Hematopoietic multipotent progenitor cell treated with erythropoietin and hydrocortisone succinate and interleukin-3 and kit ligand, for 15 days (in vitro differentiated cells): ENCODE measurements at places on chromosomes 3 and 15.
A peak's percentile ranks its signal among the peaks of the same experiment; 100 is the strongest.

DNA sequence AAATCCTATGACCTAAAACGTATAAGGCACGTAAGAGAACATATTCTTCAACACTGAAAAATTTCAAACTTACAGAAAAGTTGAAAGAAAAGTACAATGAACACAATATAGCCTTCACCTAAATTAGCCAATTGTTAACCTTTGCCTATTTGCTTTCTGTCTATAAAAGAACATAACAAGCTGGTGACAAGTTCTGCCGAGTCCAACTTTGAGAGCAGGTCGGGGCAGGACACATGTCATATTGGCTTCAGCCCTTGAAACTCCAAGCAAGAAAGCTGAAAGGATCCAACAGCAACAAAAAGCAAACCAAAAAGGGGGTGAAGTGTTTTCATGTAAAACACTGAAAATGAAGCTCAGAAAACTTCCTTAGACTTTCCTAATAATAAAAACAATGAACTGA, 59.1 kb downstream of the TBC1D2B start:
- no peak for DNase-seq

DNA sequence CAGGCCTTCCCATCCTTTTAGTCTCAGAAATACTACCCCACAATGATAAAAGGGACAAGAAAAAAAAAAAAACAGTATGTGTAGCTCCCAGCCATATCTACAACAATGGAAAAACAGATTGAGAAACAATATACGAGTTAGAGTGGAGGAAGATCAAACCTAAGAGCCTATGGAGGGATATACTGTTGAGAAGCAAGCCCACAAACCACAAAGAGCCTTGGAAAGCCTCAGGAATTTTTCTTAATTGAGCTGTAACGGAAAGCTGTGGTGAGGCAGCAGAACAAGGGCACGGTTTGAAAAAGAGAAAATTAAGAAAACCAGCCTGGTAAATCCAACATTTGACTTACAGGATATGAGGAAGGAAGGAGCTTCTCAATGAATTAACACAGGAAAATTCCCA, 21.4 kb downstream of the KPNA1 start:
- no peak for DNase-seq

- no peak for DNase-seq
Measured at GRCh38 chr15:89043031-89044002, 44.9 kb upstream of the ABHD2 start.

- DNase-seq: no peak
Measured at GRCh38 chr3:3192286-3192675, 12.8 kb upstream of the CRBN start.

GRCh38 chr3:25556447-25556846, 108.3 kb downstream of the TOP2B start:
- no peak for DNase-seq

- DNase-seq: no peak
Measured at GRCh38 chr3:120040813-120041377, 53.4 kb downstream of the GSK3B start.

DNA sequence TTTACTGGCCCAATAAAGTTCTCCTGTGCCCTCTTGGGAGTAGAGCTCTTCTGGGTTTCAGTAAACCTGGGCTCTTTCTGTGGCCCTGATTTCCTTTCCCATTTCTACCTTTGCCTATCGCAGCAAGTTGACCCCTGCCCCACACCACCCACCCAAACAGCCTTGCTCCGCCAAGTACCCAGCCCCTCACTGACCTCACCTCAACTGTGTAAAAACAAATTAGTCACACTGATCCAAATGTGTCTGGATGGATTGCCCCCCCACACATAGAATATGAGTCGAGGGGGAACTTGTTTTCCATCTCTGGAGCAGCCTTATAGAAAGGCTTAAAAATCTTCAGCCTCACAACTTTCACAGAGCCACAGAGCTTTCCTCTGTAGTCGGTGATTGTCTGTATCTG, 28.6 kb upstream of the VEPH1 start:
- no peak for DNase-seq

DNA sequence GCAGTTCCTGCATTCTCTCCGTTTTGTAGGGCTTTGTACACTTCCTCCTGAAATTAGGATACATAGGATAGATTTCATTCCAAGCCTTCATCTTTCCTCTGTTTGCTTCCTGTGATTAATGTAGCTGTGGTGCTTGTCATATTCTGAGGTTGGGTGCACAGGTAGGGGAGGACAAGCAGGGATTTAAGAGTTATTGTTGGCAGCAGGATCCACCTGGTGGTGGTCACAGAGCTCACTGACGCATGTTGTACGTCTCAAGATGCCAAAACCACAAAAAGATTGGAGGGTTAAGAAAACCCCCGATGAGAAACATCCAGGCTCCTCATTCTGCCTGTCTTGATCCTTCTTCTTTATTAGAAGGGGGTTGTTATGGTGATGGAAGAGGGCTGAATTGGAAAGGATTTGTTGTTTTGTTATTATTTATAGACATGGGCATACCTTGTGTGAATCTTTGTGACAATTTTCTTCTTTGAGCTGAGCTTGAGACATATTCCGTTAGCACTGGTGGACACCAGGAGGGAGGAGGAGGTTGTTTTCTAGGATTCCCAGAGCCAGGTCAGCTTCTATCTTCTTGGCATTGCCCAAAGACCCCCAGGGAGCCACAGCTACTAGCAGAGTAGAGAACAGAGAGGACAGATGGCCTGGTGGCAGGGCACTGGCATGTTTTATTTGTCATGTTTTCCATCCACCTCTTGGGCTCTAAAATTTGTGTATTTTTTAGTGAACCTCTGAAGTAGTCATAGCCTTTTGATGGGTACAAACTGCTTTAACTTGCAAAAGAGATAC, 57.7 kb upstream of the LARS2 start:
- peak; percentile 6 for DNase-seq

DNA sequence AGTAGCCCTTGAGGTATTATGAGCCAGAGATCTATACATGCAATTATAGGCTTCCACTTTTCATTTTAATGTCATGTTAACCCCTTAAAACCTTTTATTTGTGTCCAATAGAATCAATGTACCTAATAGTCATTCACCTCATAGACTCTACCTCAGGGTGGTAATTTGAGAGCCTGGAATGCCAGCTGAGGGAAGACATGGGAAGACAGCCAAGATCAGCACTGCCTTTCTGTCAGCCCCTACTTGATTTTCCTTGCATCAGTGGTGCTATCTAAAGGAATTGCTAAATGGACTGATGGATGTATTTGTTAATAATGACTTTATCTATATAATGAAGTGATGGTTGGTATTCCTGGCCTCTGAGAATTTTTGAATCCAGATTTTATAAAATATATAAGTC, 113.3 kb upstream of the GBE1 start:
- no peak for DNase-seq

DNA sequence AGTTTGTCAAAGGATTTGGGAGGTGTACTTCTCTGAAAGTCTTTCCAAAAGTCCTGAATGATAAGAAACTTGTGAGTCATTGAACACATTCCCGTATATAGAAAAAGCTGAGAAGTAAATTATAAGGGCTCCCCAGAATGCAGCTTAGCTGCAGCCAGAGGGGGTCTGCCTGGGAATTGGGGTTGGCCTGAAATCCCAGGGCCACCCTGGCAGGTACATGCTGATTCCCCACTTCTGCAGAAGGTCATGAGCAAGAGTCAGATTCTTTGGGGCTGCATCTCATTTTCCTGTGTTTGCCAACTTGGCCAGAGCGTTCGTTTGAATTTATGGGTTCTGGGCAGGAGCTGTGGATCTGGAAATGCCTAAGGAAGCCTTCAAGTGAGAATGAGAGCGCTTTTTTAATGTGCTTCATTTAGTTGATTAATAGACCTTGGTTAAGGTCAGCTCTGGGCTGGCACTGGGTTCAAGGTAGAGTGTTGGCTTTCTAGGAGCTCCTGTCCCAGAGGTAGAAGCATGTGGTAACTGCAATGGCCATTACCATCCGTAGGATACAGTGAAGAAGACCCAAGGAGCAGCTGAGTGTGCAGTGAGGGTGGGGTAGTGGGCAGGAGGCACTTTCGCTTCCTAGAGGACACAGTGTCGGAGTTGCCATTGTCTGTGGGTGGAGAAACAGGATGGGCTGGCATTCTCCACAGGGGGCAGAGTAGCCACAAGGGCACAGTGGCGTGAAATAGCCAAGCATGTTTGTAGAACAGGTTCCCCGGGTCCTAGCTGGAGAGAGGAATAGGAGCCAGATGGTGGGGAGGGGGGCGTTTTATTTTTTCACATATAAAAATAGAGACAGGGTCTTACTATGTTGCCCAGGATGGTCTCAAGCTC, 3.2 kb downstream of the SLC6A6 start:
- DNase-seq: no peak

DNA sequence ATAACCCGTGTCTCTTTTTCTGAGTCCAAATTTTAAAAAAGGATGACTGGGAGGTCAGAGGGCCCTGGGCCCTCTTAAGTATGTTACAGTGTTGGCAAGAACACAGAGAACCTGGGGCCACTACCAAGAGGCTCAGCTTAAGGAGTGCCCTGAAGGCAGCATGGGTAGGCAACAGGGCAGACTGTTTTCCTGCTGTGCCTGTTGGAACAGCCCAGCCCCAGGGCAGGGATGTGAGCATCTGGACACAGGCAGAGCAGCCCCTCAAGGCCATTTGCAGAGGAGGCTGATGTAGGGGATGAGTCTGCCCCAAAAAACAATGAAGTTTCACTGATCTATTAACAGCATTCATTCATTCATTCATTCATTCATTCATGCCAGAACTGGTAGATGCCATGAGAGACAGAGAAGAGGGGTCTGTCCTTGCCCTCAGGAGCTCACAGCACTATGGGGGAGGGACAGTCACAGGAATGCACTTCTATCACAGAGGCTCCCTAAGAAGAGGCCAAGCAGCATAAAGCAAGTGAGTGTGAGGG, 2.2 kb upstream of the LTF start:
- no peak for DNase-seq

GRCh38 chr3:180040966-180041365, 4.2 kb upstream of the PEX5L start:
- no peak for DNase-seq

GRCh38 chr3:8443829-8444791, 57.5 kb upstream of the LMCD1 start:
- no peak for DNase-seq

GRCh38 chr15:68259883-68260282, 17.7 kb upstream of the FEM1B start:
- DNase-seq: no peak

DNA sequence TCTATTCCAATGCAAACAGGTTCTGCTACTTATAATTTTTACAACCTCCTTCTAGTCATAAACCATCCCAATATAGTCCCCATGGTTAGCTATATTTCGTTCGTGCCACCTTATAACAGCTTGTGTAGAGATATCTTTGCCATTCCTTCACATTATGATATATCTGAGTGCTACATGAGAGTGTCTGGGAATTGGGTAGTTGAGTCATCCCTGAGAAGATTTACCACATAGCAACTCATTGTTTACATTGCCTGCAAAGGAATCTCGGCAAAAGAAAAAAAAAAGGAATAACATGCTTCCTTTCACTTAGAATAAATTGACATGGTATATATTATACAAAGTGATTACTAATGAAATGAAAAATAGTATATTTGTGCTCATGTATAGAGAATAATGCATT, 86.0 kb upstream of the VGLL3 start:
- no peak for DNase-seq

- DNase-seq: no peak
Measured at GRCh38 chr3:49341996-49342395, 2.1 kb upstream of the USP4 start.

GRCh38 chr15:91874992-91875660, 21.6 kb downstream of the SLCO3A1 start:
- DNase-seq: no peak

- no peak for DNase-seq
Measured at GRCh38 chr15:31214864-31215489, 111.7 kb upstream of the KLF13 start.

DNA sequence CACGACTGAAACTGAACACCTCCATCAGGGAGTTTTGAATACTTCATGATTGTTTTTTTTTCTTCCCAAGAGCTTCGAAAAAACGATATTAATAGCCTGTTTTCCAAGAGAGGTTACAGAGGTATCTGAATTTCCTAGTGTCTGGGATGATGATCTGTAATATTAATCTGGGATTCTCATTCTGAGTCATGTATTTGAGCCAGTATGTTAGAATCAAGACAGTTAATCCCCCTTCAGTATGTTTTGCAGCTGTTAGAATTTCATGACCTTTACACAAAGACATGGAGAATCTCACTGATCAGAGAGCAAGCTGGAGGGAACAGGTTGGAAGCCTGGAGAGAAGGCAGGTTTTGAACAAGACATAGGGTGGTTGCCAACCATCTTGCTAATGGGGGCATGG, 234.5 kb upstream of the GAP43 start:
- no peak for DNase-seq

- DNase-seq: no peak
Measured at GRCh38 chr3:194865061-194865460, 179.4 kb downstream of the FAM43A start.

GRCh38 chr3:35639254-35640186, at the start of gene ARPP21:
TSS of gene ARPP21 (plus strand) at chr3:35639525. CDS start at chr3:35681752, 42,227 bp downstream.
- no peak for DNase-seq

DNA sequence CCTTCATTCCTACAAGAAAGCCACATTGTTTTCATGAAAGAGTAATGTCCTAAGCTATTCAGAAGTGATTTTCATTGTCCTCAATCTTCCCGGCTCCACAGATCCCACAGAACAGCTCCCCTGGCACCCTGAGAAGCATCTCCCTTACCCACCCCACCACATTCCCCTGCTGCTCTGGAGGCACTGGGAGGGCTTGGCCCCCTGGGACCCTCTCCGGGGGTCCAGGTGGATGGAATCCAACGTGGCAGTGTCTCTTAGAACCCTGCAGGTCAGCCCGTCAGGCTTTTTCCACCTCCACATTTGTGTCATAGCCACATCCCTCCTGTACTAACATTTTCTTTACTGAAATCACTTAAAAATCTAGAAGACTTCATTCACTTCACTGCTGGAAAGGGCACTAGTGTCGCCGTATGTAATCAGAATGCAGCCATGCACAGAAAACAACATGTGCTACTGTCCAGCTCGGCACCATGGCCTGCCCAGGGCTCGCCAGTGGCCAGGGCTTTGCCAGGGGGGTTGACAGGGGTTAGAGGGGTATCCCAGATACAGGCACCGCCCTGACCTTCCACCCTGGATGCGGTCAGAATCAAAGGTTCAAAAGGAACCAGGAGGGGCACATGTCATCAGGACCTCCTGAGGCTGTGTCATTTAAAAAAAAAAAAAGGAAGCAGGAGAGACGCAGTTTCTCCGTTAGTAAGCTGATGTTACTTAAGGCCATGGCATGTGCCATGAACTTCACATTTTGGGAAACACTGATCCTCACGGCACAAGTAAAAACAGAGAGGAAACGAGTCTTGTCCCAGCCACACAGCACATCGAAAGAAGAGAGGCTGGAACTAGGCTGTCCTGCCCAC, 106.3 kb downstream of the LSM3 start:
- DNase-seq: no peak

- DNase-seq: no peak
Measured at GRCh38 chr3:35670408-35670965, 31.2 kb downstream of the ARPP21 start.

DNA sequence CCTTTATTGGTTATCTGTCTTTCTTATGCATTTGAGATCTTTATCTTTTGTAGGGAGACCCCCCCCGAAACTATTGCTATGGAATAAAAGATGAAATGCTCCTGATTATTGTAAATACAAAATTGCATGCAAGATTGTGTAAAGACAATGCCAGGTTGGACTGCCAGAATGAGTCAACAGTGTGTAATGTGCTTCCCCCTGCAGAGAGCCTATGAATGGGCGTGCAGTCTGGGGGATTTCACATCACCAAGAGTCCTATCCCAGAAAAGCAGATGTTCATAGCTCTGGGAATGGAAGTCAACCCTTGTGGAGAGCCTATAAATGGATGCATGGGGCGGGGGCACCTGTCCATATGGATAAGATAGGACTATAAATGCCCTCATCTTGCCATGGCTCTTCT, 584.3 kb downstream of the NSUN3 start:
- no peak for DNase-seq

- DNase-seq: no peak
Measured at GRCh38 chr3:184368116-184368515, 6.6 kb downstream of the POLR2H start.
